Hematopoietic multipotent progenitor cell (in vitro differentiated cells): ENCODE measurements at places on chromosomes 3 and 15. TPM values are rescaled to one million over a fixed set of nuclear protein-coding genes. Genes with fewer than 3 reads are reported as not detected.

DNA sequence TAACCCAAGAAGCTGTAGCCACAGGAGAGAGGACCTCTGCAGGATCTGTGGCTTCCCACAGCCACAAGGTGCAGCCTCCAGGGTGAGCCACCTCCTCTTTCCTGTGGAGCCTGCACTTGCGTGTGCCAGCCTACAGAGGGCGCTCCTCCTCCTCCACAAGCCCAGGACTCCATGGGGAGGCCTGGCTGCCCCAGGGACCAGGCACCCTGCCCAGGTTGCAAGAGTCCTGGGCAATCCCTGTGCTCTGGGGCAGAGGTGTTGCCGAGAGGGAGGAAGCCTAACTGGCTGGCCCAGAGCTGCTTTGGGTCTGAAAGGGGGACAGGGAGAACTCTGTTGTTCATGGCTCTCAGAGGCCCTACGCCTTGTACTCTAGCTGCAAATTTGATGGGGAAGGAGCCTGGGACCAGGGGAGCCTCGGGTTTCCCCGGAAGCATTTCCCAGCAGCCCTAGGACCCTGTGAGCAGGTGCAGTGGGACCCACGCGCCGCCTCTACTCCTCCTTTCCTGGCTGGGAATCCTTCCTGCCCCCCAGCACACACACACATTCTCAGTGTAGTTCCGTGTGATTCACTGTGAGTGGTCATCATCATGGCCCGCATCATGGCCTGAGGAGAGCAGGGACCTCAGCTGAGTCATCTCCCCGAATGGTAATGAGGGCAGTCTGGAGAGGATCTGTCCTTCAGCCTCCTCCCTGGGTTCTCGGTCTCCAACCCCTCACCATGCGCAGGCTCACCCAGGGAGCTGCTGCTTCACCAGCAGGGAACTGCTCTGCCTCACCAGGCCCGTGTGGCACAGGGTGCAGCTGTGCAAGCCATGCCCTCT lies 24.3 kb downstream of the TBC1D21 start:
- peak; percentile 28 for DNase-seq

DNA sequence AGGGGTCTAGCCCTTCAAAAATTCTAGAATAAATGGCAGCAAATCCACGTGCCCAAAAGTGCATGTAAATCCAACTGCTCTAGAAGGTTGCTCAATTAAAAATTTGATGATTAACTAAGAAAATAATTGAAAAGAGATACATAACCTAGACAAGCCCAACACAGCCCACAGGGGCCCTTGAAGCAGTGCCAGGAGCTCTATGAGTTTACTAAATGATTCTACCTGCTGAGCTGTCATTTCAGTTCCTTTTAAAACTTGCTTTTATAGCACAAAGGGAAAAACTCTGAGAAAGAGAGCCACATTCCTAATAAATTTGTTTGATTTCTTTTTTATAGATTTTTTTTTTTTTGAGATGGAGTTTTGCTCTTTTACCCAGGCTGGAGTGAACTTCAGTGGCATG lies 38.9 kb upstream of the GNB5 start:
- DNase-seq = no peak

- DNase-seq = no peak
Measured at GRCh38 chr3:111812701-111813100, 46.4 kb upstream of the PHLDB2 start.

Gene SAMD7
- not detected for total RNA-seq

DNA sequence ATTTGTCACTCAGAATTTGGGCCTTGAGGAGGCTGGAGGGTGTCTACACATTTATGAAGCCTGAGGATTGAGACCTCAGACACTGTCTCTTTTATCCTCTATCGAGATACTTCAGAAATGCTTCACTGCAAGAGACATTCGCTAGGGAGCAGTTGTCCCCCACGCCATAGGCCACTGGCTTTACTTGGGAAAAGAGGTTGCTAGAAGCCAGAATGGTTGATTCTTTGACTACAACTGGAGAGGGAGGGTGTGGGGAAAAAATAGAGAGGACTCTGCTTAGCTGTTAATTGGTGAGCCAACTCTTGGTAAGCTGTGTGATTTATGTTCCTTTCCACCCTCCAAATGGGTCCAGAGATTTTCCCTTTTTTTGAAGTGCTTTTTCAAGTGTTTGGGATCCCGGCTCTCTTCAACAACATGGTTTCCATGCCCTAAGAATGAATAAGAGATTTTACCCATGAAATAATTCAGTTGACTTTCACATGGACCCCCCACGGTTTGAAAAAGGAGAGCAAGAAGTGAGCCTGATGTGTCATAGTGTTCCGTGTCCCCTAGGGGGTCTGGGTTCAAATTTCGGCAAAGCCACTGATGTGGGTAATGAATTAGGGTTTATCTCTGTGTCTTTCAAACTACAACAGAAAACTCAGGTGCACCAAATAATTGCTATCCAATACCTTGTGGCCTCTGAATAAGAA lies 2.7 kb downstream of the BOC start:
- DNase-seq = no peak
